ENCODE measurements at places on chromosomes 13 and 19. TPM values are rescaled to one million over a fixed set of nuclear protein-coding genes. Genes with fewer than 3 reads are reported as not detected.

The S1PR5 gene
- total RNA-seq = not detected

The SPRY2 gene
- 36.2 TPM for total RNA-seq

The PNMA8A gene
- total RNA-seq = 108 TPM

The C3 gene
- total RNA-seq = 63.9 TPM

The CDC42EP5 gene
- total RNA-seq = 1.2 TPM

The PSG1 gene
- not detected for total RNA-seq

The CYP4F2 gene
- total RNA-seq = not detected

The NXNL1 gene
- total RNA-seq = not detected

The TGDS gene
- total RNA-seq = 8.5 TPM

The SGCG gene
- 0.69 TPM for total RNA-seq

The LGI4 gene
- total RNA-seq = 15.0 TPM

The CCDC194 gene
- not detected for total RNA-seq

The PROZ gene
- not detected for total RNA-seq
